ENCODE measurements at places on chromosomes 7 and 10. TPM values are rescaled to one million over a fixed set of nuclear protein-coding genes. Genes with fewer than 3 reads are reported as not detected.
A peak's percentile ranks its signal among the peaks of the same experiment; 100 is the strongest.

The PRLHR gene
- not detected for total RNA-seq

The AKR1C2 gene
- 13.7 TPM for total RNA-seq

The ADCY1 gene
- not detected for total RNA-seq

The MSRB2 gene
- 25.0 TPM for total RNA-seq

The CCDC172 gene
- not detected for total RNA-seq

The SEC24C gene
- 75.6 TPM for total RNA-seq

The ICA1 gene
- total RNA-seq: not detected

The CFAP46 gene
- 0.22 TPM for total RNA-seq

The NOS3 gene
- 0.32 TPM for total RNA-seq

The HPS6 gene
- total RNA-seq: 45.1 TPM

The AOAH gene
- not detected for total RNA-seq

The GHRHR gene
- total RNA-seq: not detected

The NPSR1 gene
- not detected for total RNA-seq

The C10orf62 gene
- not detected for total RNA-seq

DNA sequence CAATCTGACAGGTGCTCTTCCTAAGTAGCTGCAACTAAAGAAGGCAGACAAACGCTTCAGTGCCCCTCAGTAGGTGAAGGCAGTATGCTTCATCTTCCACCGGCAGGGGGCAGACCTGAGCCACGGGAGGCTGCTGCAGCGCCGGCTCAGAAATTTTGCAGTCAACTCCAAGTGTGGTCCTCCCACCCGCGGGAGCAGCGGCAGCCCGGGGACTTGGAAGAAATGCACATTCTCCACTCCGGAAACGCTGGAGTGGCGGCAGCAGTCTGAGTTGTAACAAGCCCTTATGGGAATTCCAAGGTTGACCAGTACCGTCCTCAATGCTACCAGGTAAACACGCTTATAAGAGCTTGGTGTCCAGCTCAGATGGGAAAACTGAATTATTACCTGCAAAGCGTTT lies 3.4 kb downstream of the IGFBP3 start:
- peak; percentile 90 for DNase-seq

- no peak for DNase-seq
Measured at GRCh38 chr7:130940907-130941306, 206.9 kb upstream of the KLF14 start.

- DNase-seq: no peak
Measured at GRCh38 chr7:100949227-100949932, at the start of gene MUC3A. Gene MUC3A (plus strand): TSS chr7:100949534. CDS start chr7:100949625, 91 bp downstream.

DNA sequence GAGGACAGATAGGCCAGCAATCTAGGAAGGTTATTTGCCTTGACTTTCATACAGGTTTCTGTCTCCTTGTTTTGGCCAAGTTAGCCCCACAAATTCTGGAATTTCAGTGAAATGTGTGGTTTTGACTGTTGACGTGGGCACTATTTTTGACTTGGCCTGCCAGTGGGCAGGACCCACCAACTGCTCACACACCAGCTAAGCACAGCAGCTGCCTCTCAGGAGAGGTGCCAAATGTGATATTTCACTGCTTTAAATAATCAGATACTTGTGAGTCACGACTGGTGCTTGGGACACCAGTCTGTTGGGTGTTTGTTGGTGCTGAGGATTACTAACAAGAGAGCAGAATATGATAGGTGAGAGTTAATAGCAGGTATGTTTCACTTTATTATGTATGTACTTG lies 409.7 kb upstream of the MTPN start:
- DNase-seq: no peak

GRCh38 chr7:41885748-41886147 lies 182.9 kb upstream of the INHBA start:
- DNase-seq: peak; percentile 46

GRCh38 chr10:454860-455259 lies 234.6 kb downstream of the DIP2C start:
- DNase-seq: peak; percentile 92

- peak; percentile 38 for DNase-seq
Measured at GRCh38 chr10:50540069-50540825, 83.5 kb downstream of the SGMS1 start.

GRCh38 chr7:134056816-134057215 lies 70.3 kb upstream of the LRGUK start:
- no peak for DNase-seq

- DNase-seq: peak; percentile 95
Measured at GRCh38 chr10:44981172-44982113, 2.8 kb upstream of the DEPP1 start.

GRCh38 chr7:98733036-98733435 lies 116.0 kb downstream of the NPTX2 start:
- peak; percentile 30 for DNase-seq

DNA sequence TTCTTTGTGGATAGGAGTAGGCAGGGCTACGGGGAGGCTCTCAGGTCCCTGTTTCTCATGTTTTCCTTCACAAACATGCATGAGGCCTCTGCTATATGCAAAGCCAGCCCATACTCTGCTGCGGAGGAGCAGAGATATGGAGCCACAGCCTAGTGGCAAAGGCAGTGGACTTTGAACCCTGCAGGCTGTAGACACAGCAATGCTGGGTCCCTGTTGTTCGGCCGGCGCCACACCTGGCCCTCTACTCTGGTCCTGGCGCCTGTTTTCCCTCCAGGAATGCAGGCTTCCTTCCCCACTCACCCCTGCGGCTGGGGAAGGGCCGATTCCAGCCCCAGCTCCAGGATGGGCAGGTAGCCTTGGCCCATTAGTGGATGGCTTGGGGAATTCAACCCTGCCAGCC lies 11.5 kb downstream of the CLRN3 start:
- DNase-seq: no peak

DNA sequence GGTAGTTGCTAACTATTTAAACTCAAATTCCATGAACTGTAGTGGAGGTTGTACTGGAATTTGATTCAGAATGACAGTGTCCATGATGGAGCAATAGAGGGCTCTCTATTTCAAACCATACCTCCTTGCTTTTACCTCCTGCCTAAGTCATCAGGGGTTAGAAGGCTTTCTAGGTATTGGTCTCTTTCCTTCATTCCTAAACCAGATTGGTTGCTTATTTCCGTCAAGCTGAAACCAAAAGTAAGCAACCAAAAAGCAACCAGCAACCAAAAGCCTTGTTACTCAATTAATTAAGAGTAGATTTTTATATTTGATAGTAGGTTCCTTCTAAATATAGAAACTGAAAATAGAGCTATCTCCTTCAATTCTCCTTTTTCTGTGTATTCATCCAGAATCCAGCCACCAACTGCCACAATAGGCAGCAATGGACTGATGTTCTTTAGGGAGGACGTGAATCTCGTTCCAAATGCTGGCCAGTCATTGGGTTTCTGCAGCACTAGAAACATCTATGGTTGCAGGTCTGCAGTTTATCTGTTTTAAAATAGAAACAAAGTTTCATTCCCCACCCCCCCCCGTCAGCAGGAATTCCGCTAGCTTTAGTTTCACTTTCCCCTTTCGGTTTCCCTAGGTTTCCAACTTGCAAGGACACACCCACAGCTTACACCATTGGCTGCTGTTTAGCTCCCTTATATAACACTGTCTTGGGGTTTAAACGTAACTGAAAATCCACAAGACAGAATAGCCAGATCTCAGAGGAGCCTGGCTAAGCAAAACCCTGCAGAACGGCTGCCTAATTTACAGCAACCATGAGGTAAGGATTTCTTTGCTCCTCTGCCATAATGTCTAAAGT lies at the start of gene IFIT1:
TSS of gene IFIT1 (plus strand) at position 717 of the 850 bp plus-strand sequence. CDS start at position 807, 90 bp downstream.
- DNase-seq: peak; percentile 91

- no peak for DNase-seq
Measured at GRCh38 chr10:118957966-118958365, 71.5 kb upstream of the NANOS1 start.

GRCh38 chr7:22945584-22945983 lies 68.3 kb downstream of the HYCC1 start:
- no peak for DNase-seq

DNA sequence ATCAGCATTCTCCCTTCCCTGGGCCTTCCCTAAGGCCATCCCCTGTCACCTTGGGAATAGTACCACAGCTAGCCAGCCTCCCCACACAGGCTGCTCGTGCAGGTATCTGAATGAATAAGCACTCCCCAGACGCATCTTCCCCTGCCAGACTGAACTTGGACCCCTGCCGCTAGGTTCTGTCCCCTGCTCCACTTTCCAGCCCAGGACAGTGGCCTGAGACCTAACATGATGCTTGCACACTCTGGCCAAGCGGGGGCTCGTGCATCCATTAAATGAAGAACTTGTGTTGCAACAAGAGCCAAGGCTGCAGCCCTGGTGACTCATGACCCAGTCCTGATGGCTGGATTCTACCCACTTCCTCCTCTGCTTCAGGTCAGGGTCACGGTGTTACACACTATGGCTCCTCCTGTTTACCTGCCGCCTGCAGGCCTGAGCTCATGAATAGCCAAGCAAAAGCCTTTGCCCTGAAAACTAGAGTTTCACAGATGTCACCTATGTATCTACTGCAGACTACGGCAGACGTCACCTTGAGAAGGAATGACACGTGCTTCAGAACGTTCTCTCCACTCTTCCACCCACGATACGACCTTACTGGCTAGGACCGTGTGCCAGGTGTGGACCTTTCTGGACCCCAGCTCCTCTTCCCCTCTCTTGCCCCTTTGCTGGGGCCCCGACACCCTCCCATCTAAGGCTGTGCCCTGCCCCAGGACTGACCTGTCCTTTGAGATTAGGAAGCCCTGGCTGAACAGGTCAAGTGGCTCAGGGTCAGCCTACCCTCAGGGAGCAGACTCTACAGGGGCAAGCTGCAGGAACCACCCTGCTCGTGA lies 6.5 kb downstream of the ASB13 start:
- DNase-seq: peak; percentile 85

DNA sequence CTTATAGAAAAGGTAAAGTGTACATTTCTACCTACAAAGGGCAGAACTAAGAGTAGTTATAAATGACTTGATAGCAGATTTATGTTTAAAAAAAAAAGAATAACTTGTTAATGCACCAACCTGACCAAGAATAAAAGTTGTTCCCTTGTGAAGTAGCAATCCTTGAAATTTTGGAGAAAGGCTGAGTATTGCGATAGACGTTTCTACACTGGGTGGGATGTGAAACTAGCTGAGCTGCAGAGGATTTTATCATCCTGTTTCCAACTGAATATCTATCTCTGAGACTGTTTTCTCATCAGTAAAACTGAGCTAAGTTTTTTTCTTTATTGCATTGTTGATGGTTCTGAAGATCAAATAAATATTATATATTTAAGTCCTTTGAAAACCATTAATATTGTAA lies 14.6 kb downstream of the MDFIC start:
- no peak for DNase-seq

DNA sequence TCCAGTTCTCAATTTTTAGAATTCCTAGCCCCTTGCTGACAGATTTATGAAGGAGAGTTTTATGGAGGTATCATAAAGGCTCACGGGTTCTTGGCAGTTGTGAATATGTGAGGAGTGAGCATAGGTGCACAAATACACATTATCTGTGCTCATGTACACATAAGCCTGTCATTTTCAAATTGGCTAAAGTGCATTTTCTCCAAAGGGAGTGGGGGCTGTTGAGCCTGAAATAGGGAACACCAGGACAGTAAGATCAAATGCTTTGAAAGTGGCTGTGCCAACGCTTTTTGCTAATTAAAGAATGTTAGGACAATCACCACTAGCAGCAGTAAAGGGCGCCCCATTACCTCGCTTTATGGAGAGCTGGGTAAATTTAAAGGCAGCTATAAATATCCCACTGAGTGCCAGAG lies 8.3 kb upstream of the LRRC4 start:
- DNase-seq: no peak

DNA sequence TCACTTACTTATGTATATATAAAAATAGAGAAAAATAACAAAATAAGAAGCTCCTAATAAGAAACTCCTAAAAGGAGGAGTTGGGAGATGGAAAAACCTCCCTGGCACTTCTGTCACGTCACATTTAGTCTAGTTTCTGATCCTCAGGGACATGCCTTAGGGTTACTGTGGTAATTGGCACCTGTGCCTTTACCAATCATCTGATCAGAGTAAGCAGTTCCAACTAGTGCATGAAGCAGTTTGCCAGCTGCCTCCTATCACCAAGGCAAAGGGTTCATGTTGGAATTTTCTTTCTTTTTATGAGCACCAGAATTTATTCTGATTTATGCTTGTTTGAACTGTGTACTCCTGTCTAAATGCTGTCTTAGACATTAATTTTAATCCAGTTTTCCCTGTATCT lies 49.9 kb downstream of the ARL4A start:
- no peak for DNase-seq

- DNase-seq: no peak
Measured at GRCh38 chr7:118938845-118939244, 714.3 kb downstream of the ANKRD7 start.

- no peak for DNase-seq
Measured at GRCh38 chr10:110803239-110803749, 68.4 kb upstream of the PDCD4 start.

DNA sequence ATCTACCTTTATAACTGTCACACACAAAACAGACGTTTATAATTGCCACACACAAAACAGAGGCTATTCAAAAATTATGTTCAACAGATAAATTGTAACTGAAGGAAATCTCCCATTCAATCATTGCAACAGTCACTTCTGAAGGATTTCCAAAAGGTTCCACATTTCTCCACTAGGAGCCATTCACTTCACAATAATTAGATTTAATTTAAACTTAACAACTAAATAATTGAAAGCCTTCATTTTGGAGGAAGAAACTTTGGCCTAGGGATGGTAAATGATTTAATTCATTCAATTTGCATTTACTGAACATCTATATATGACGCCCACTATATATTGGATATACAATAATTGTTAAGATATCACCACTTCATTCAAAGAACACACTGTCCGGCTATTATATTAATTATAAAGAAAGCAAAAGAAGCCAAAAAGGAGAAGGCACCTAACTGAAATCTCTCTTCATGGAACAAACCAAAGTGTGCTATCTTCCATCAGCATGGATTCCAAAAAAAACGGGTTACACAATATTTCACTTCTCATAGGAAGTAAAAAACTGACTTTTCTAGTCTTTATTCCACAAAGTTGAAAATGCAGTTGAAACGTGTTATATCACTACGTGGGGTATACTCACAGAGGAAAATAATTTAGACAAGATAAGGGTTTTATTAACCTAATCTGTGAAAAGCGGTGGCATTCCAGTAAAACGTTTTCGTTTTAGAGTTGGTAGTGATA lies 1.7 kb downstream of the ATAD1 start:
- peak; percentile 26 for DNase-seq

- DNase-seq: no peak
Measured at GRCh38 chr7:28539289-28539981, 127.1 kb downstream of the CREB5 start.

DNA sequence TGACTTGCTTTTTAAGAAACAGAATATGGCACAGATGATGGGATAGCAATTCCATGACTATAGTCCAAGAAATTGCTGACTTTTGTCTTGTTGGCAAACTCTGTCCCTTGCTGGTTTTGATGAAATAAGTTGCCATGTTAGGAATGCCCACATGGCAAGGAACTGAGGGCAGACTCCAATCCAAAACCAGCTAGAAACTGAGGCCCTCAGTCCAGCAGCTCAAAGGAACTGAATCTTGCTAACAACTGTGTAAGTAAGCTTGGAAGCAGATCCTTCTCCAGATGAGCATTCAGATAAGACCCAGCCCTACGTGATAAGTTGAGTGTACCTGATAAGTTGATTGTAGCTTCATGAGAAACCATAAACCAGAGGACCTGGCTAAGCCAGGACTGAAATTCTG lies 64.3 kb upstream of the BMPER start:
- DNase-seq: no peak

GRCh38 chr7:148729984-148730733 lies 31.5 kb downstream of the CUL1 start:
- peak; percentile 58 for DNase-seq

GRCh38 chr7:117220836-117221235 lies 102.0 kb downstream of the WNT2 start:
- DNase-seq: no peak
